ENCODE measurements at places on chromosomes 3 and 15. TPM values are rescaled to one million over a fixed set of nuclear protein-coding genes. Genes with fewer than 3 reads are reported as not detected.

Gene TPRG1
- not detected for total RNA-seq

Gene GRM7
- not detected for total RNA-seq

Gene PSMD6
- total RNA-seq: 121 TPM

- DNase-seq: no peak
These were observed 132.0 kb downstream of the EEFSEC start for GRCh38 chr3:128285042-128285966.

- DNase-seq: peak; percentile 62
These were observed 52.6 kb downstream of the NMD3 start for GRCh38 chr3:161273589-161274218.

GRCh38 chr15:63238171-63238570 lies 39.2 kb upstream of the APH1B start:
- no peak for DNase-seq

DNA sequence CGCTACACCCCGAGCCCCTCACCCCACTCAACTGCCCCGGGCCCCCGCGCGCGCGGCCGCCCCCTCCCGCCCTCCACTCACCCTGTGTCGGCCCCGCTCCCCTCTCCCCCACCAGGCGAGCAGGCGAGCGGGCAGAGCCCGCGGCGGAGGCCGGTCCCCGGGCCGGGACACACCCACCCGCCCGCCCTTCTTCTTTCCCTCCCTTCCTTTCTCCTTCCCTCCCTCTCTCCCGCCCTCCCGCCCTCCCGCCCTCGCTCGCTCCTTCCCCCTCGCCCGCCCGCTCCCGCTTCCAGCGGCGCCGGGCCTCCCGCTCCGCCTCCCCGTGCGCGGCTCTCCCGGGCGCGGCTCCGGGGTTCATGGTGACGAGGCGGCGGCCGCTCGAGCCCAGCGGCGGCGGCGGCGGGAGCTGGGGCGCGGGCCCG lies at the start of gene CTDSPL:
TSS of gene CTDSPL (plus strand) at position 261 of the 422 bp plus-strand sequence. CDS start 320 bp downstream, outside the sequence.
- DNase-seq: no peak

DNA sequence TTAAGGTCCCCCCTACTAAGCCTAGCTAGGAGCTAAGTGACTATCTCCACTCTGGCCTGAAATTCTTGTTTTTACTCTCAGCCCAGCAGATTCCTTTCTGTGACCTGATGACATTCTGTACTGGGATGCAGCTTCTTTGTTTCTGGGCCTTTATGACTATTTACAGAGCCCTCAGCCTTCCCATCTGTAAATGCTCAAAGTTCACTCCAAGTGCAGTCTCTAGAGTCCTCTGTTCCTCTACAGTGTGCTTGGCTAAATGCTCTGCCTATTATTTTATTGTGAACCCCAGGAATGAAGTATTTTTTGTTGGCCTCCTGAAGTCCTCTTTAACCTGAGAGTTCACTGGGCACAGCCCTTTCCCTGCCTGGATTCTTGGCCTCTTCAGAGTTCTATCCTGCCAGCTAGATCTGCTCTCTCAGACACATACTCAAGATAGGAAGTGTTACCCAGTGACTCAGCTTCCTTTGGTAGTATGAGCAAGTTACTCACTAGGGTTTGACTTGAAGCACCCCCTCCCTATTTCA lies 278.1 kb upstream of the P2RY1 start:
- no peak for DNase-seq

DNA sequence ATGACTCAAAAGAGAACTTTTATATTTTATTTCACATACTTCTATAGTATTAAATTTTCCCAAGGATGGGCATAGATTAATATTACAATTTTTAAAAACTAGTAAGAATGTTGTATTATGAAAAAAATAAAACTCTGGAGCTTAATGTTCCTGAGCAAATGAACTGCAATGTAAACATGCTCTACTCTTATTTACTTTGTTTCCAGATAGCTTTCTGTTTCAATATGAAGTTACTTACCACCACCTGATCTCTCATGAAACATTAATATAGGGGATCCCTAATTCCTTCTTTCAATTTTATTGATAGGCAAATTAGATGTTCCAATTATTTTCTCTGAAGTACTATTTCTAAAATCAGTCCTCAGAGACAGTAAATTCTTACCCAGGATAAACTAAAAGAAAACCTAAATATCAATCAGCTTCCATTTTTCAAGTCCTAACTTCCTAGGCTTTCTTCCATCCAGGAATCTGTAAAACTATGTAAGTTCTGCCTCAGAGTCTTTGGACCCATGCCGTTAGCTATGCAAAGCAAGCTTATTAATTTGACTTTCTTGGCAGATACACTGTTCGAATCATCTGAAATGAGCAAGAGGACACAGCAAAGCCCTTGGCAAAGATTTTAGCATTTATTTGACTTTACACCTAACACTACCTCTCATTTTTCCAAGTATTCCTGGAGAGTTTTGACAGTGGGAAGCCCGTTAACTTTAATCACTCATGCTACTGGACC lies 93.2 kb downstream of the PLCH1 start:
- DNase-seq: no peak

GRCh38 chr3:170471149-170471548 lies 52.5 kb downstream of the CLDN11 start:
- DNase-seq: peak; percentile 64

GRCh38 chr15:75760704-75761435 lies 48.2 kb upstream of the CSPG4 start:
- DNase-seq: no peak

DNA sequence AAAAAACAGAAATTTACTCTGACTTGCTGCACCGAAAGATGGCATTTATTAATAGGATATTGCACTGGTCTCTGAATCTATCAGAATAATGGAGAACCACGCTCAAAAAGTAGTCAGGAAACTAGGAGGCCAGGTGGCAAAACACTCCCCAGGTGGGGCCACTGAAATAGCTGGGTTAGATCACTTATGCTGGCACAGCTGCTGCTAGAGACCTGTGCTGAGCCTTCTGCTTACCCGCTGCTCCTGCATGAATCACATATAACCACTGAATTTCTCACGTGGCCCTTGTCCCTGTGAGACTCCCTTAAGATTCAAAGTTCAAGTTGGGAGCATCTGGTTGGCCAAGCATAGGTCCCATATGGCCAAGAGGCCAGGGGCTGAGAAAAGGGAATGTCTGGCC lies 66.0 kb upstream of the OXTR start:
- DNase-seq: no peak

- no peak for DNase-seq
These were observed 273.0 kb downstream of the PLCL2 start for GRCh38 chr3:17157713-17158112.

DNA sequence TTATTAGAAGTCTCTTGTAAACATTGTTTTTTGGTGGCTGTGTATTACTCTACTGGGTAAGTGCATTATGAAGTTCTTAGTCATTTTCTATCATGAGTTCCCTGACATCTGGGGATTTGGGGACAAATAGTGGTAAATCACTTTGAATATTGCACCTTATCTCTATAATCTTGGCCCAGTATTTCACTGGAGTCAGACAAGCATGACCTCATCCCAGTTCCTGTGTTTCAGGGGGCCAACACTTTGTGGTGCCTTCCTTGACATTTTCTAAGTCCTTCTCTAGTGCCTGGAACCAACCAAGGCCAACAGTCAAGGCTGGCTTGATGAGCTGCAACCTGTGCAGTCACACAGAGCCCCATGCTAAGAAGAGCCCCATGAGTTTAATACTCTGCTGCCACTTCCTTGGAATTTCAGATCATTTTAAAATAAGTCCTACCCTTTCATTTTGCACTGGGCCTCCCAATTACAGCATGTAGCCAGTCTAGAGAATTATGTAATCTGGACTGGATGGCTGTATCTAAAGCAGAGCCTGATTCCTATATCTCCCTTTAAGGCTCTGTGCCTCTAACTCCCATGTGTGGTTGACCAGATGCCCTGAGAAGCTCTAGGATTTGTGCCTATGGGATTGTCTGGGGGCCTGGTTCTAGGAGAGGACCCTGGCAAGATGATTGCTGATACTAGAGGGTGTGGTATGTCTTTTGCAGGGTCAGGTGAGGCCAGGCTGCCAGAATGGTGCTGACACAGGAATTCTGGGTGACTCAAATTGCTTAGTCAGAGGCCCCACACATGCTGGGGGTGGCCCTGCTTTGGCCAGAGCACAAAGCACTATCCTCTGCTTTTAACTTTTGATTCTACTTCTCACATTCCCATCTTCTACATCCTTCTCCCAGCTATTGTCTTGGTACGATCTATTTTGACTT lies 319.6 kb upstream of the TBC1D5 start:
- DNase-seq: no peak

DNA sequence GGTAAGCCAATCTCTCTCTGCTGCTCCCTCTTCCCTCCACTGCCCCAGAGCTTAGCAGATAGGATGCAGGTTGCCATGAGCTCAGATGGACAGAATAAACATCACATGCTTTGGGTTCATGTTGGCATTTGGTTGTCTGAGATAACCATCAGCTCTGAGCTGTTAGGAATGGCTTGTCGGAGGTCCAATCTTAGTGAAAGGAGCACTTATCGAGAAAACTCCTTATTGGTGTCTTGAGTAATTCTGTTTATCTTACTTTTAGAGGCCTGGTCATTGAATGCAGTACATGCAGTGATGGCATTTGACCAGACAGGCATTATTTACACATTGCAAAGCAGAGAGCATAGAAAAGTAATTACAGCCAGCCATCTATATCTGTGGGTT lies 99.7 kb downstream of the CEMIP start:
- no peak for DNase-seq

DNA sequence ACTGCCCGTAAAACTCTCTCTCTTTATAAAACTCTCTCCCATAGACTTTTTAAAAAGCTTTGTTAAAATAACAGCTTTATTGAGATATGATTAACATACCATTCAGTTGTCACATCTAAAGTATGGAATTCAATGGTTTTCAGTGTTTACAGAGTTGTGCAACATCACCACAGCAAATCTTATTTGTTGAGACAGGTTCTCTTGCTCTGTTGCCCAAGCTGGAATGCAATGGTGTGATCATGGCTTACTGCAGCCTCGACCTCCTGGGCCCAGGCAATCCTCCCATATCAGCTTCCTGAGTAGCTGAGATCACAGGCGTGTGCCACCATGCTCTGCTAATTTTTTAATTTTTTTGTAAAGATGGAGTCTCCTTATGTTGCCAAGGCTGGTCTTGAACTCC lies 35.9 kb upstream of the TRAK1 start:
- no peak for DNase-seq

DNA sequence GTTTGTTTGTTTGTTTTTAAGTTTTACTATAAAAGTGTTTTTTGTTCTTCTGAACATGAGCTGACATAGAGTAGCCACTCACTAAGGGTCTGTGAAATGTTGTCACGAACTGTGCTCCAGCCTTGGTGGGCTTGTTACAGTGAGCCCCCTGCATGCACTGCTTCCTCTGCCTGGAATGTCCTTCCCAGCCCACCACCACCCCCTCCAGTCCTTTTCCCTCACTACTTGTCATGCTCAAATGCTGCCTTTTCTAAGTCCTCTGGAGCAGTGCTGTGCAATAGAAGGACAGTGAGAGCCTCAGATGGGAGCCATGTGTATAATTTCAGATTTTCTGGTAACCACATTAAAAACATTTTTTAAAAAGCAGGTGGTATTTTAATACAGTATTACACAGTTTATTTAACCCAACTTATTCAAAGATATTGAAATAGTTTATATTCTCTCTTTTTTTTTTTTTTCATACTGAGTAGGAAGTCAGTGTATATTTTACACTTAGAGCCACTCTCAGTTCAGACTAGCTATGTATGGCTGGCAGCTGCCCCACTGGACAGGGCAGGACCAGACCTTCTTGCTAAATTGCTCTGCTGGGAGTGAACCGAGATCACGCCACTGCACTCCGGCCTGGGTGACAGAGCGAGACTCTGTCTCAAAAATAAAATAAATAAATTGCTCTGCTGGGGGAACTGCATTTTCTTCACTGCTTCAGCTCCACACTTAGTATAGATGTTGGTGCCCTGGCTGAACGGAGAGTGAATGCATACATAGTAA lies 26.9 kb downstream of the MKRN2OS start:
- DNase-seq: no peak

- DNase-seq: no peak
These were observed 37.4 kb downstream of the PRKCD start for GRCh38 chr3:53198256-53198977.
